Dermis blood vessel endothelial cell (primary cell): ENCODE measurements at places on chromosomes 5 and 9. TPM values are rescaled to one million over a fixed set of nuclear protein-coding genes. Genes with fewer than 3 reads are reported as not detected.

The GPR150 gene
- 0.05 and 0.17 TPM in 2 replicates for total RNA-seq

GRCh38 chr9:3012842-3013241, 168.9 kb upstream of the PUM3 start:
- no peak for DNase-seq

DNA sequence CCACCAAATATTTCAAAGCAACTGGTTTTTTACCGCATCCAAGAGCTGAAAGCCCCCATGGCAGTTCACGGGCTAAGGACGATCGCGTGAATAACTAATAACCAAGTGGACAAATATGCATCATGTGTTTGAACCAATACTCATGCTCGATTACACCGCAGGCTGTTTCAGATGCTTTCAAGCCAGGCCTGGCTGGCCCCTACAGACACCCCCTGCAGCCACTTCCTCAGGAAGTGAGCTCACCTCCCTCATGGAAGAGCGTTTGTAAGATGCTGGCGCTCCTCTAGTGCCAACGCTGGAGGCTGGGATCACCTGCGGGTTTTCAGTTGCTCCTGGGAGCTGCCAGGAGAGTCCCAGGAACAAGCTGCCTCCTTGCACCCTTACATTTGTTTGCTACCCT, 53.9 kb upstream of the PTCH1 start:
- peak; percentile 76 for DNase-seq

- DNase-seq = no peak
These were observed 80.0 kb upstream of the PUM3 start for GRCh38 chr9:2923766-2924379.

DNA sequence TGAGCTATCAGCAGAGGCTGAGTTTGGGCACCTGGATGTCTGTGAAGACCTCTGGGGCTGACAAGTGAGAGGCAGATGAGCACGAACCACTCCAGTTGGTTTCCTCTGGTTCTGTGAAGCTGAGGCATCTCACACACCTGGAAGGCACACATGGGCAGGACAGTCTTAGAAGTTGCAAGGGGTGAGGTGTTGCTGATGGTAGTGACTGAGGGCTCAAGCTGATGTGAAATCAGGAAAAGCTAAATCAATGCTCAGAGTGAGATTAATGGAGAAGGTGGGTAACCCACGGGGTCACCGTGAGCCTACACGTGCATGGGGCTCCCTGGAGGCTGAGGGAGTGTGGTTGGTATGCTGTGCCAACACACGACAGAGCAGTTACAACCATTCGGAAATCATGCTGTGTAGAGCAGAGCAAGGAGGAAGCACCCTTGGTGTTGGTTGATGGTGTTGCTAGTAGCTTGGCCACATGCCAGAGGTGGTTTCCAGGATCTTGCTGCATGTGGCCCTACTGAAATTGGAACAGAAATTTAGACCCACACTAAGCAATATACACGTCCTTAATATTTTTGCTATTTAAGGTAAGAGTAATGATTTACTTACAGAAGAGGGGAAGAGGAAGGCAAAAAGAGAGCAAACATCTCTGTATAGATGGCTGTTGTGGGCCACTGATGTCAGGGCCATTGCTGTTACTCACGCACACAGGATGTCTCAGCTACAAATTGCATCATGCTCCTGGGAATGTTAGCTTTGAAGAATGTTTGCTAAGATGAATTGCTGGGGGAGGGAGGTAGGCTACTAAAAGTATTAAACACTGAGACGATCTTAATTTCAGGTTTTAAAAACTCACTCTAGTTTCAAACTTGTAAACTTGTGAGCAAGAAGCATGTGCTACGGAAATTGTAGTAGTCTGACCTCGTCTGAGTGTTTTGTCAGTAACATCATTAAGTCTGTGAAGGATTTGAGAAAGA, 170.5 kb downstream of the ARHGEF28 start:
- peak; percentile 94 for DNase-seq

DNA sequence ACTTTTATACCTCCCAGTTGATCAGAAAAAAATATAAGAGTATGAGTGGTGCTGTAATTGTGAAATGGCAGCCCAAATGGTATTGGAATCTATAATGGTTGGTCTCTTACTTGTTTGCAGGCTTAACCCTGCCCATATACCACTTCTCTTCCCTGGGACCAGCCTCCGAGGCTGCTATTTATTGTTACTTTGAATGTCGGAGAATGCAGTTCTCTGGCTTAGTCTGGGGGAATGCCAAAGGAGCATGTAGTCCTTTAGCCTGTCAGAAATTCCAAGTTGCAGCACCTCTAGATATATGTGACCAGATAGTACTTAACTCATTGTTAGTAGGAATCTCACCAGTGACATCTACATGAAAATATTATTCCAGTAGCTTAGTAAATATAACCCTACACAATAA, 47.5 kb downstream of the SLC44A1 start:
- no peak for DNase-seq
